ENCODE measurements at places on chromosomes 6 and 20.
A peak's percentile ranks its signal among the peaks of the same experiment; 100 is the strongest.

GRCh38 chr6:6972456-6972855 lies 135.3 kb upstream of the RREB1 start:
- DNase-seq: no peak

DNA sequence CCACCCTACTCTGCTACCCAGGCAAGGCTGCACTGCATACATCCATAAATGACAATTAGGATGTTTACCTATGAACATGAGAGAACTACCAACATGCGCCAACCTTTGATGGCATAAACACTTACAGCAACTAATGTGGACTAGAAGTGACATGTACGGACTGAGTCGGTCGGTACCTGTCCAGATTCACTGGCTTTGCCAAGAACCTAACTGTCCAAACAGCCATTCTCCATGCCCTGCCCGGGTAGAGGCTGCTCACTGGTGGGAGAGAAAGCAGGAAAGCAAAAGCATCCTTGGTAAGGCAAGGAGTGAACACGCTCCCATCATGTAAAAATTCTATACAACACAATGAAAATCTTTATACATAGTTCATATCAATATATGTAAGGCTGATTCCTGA lies 30.0 kb downstream of the SYNDIG1 start:
- DNase-seq: no peak

GRCh38 chr6:164097551-164098398 lies 683.3 kb downstream of the QKI start:
- no peak for DNase-seq

DNA sequence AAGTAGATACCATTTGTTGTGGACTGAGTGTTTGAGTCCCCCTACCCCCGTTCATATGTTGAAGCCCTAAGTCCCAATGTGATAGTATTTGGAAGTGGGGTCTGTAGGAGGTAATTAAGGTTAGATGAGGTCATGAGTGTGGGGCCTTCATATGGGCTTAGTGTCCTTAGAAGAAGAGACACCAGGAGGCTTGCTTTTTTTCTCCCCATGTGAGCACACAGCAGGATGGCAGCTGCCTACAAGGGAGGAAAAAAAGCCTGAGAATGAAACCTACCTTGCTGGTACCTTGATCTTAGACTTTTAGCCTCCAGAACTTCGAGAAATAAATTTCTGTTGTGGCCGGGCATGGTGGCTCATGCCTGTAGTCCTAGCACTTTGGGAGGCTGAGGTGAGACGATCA lies 67.9 kb upstream of the TULP4 start:
- DNase-seq: no peak

DNA sequence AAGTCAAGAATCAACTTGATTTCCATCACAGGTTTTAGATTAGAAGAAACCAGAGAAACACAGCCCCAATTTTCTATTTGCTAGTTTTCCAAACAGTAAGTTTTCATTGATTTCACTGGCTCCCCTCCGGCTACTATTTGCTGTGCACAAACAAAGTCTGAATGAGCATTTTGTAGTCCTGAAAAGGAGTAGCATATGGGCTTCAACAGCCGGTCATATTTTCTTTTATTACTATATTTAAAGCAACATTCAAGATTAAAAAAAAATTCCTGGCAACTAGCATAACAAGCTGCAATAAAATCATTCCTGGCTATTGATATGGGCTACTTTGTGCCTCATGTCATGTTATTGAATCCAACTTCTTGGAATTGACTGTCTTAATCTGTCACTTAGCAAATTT lies 48.3 kb downstream of the CARMIL1 start:
- no peak for DNase-seq

DNA sequence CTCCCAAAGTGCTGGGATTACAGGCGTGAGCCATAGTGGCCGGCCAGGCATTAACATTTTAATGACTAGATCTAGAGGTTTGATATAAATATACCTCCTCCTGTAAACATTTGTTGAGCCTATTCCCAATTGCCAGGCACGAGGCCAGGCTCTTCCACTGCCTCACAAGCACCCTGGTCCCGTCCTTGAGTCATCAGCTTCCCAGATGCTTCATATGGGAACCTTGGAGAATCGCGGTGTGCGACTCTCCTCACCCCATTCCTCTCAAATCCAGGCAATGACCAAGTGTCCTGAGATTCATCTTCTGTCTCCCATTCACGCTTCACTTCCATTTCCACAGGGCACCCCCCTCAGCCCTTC lies 35.9 kb upstream of the PIM1 start:
- no peak for DNase-seq

GRCh38 chr20:62136283-62137091 lies 6.7 kb downstream of the PSMA7 start:
- peak; percentile 71 for DNase-seq

- no peak for DNase-seq
Observed at GRCh38 chr6:105014448-105014847, 57.5 kb downstream of the LIN28B start.

- DNase-seq: no peak
Observed at GRCh38 chr6:107987805-107988204, 29.8 kb upstream of the SEC63 start.

Measured in activated T-cell treated with anti-CD3 and anti-CD28 coated beads, Interleukin-2, amount 50 U/mL, for 24 hours (primary cell).